Tongue (tissue), 3 donors: ENCODE measurements at places on chromosomes 12 and 14. TPM values are rescaled to one million over a fixed set of nuclear protein-coding genes. Genes with fewer than 3 reads are reported as not detected.

- peak; percentile 58 for DNase-seq
Measured at GRCh38 chr12:122852336-122853275, 17.3 kb downstream of the HIP1R start.

The MMP19 gene
- 1.5 TPM for total RNA-seq

The BICDL1 gene
- total RNA-seq: 4.0 TPM

The AVPR1A gene
- 27.1 TPM for total RNA-seq

The ADAM21 gene
- not detected for total RNA-seq

DNA sequence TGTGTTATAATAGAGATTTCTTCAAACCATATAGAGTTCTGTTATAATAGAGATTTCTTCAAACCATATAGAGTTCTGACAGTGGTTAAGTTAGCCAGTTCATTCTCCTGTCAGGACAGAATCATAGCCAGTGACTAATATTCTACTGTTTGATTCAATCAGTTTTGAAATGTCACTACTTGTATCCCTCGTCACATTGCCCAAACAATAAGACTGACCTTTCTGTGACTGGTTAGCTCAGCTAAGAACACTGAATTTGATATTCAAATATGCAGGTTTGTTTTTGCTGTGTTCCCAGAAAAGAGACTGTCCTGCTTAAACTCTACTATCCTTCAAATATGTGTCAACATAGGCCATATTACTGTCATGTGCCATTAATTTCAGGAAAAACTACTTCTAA, 74.4 kb downstream of the ALG10B start:
- DNase-seq: no peak

The HOXC9 gene
- total RNA-seq: not detected

DNA sequence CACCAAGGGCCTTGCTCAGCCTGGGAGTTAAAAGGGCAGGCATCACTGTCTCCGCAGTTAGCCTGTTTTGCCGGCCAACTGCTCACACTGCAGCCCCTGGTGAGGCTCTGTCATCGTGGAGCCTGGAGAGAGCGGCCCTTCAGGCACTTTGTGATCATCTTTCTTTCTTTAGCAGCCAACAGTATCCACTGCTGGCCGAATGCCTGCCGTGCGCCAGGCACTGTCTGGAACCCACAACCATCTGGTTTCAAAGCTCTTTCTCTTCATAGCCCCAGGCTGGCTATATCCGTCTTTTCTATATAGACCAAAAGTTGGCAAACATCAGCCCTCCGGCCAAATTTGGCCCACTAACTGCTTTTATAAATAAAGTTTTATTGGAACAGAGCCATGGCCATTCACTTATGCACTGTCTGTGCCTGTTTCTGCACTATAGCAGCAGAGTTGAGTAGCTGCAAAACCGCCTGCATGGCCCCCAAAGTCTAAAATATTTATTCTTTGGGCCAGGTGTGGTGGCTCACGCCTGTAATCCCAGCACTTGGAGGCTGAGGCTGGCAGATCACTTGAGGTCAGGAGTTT, 29.5 kb downstream of the SLC8B1 start:
- no peak for DNase-seq

GRCh38 chr14:84361476-84361875, 1168.5 kb upstream of the FLRT2 start:
- no peak for DNase-seq

- peak; percentile 20 for DNase-seq
Measured at GRCh38 chr12:122145505-122146330, 28.3 kb downstream of the IL31 start.

DNA sequence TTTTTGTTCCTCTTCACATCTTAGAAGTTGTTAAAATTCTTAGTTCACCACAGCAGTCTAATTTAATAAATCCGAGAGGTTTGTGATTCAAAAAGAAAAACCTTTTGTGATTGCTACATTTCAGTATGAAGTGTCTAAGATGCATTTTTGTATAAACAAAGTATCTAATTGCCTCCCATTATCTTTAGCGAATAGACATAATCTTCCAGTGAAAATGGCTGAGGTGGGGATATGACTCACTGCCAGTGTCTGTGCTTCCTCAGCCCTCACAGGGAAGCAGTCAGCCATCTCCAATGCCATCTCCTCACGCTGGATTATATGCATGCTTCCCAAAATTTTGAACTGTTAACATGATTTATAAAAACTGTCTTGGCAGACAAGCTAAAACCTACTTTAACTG, 7.6 kb downstream of the GCH1 start:
- no peak for DNase-seq

DNA sequence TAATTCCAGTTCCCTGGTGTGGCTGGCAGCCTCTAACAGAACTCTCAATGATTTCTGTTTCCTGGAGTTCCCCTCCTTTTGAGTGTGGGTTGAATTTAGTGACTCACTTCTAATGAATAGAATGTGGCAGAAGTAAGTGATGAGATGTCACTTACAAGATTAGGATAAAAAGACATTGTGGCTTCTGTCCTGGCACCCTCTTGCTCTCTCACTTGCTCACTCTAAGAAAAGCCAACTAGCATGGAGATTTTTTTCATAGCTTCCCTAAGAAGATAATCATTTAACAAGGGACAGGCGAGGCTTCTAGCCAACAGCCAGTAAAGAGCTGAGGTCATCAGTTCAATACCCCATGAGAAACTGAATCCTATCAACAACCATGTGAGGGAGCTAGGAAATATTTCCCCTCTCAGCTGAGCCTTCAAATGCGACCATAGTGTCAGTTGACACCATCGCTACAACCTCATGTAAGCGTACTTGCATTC, 156.7 kb downstream of the TMTC3 start:
- DNase-seq: peak; percentile 33

DNA sequence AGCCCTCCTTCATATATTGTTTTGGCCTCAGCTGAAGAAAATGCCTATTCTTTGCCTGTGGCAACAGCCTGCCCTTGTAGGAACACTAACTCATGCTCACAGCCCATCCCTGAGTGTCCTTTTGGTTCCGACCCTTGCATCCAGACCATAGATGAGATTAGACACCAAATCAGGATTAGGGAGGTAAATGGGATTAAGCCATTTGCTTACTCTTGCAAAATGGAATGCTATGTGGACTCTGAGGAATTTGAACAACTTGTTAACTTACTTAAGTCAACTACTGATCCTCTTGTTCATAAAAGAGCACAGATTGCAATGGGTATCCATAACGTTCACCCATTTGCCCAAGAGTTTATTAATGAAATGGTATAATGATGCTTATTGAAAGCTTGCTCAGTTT, 27.3 kb downstream of the TSHR start:
- no peak for DNase-seq
